NCI-H748 treated with DMSO at 0.1 percent for 48 hours (cell line): ENCODE measurements at places on chromosomes 6 and 20.

DNA sequence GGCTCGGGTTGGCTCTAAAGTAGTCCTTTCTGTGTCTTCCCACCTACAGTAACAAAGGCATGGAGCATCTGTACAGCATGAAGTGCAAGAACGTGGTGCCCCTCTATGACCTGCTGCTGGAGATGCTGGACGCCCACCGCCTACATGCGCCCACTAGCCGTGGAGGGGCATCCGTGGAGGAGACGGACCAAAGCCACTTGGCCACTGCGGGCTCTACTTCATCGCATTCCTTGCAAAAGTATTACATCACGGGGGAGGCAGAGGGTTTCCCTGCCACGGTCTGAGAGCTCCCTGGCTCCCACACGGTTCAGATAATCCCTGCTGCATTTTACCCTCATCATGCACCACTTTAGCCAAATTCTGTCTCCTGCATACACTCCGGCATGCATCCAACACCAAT is 291.2 kb downstream of the ESR1 start:
- no peak for DNase-seq

GRCh38 chr20:22540832-22541231 is 43.5 kb downstream of the FOXA2 start:
- DNase-seq, result no peak

- no peak for DNase-seq
These were observed 126.0 kb upstream of the LRFN2 start for GRCh38 chr6:40713002-40713719.

GRCh38 chr20:45999557-46000261 is 9.0 kb upstream of the MMP9 start:
- no peak for DNase-seq

GRCh38 chr6:78502386-78502887 is 364.9 kb upstream of the IRAK1BP1 start:
- no peak for DNase-seq

DNA sequence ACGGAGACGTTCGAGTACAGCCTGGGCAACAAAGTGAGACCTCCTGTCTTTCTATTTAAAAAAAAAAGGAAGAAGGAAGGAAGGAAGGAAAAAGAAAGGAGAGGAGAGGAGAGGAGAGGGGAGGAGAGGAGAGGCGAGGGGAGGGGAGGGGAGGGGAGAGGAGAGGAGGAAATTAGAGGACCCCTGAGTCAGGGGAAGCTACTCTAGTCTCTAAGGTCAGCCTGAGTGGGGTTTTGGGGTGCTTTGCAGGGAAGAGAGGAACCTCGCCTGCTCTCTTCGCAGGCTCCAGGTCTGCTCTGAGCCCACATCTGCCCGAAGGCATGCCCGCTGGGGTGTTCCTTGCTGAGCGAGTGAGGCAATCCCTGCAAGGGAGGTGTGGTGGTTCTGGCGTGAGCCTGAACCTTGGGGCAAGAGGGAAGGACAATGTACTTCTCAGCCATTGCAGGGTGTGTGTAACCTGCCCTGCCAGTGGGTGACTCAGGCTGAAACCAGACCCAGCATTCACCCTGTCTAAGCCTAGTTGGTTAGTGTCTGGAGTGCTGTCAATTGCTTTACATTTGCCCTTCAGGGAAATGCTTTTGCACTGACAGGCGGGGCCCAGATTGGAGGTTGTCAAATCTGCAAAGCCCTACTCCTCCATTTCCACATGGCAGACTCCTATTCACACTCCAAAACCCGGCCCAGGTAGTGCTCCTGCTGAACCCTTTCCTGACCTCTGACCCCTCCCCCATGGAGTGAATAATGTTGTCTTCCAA is 15.3 kb upstream of the MMP9 start:
- no peak for DNase-seq

DNA sequence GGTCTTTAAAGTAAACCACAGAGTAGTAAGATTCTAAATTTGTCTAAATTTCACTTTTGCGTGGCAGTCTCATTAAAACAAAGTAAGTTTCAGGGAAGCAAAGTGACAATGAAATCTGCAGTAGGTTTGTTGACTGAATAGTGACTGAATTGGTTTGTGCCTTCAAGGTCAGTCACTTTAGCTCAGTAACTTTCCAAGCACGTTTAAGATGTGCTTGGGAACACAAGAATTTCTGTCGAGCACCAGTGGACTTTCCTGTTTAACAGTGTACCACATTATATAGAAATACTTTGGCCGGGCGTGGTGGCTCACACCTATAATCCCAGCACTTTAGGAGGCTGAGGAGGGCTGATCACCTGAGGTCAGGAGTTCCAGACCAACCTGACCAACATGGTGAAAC is 1.7 kb upstream of the CD24 start:
- no peak for DNase-seq

- DNase-seq, result no peak
These were observed 4.5 kb downstream of the MRPL14 start for GRCh38 chr6:44122801-44123200.

DNA sequence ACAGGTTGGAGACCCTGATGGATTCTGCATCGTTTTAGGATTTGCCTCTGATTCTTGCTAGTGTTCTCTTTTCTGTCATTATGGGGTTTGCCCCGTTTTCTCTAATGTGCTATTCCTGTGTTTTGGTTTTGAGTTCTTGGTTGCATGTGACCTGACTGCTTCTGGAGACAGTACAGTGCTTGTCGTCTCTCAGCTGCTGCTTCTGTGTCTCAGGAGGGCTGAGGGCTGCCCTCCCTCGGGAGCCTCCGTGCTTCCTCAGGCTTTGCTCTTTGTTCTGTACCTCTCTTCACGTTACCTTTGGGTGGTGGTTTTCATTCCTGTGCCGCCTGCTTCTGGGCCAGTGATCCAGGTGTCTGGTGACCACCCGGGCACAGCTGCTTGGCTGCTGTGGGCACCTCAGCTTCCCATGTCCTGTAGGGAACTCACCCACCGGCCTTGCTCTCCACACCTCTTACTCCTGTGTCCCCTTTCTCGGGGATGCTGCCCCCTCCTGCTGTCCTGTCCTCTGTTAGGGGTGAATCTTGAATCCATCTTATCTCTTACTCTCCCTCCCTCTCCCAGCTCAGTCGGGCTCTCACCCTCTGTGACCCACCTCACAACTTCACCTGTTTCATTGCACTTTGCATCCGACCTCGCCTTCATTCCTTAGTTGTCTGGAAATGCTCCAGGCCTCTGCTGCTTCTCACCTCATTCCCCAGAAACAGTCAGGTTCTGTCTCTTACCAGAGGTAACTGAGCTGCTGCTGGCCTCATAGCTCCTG is 33.2 kb downstream of the PANK2 start:
- no peak for DNase-seq
